Left lobe of liver (tissue), 2 donors: ENCODE measurements at places on chromosomes 11 and 22. TPM values are rescaled to one million over a fixed set of nuclear protein-coding genes. Genes with fewer than 3 reads are reported as not detected.
A peak's percentile ranks its signal among the peaks of the same experiment; 100 is the strongest.

DNA sequence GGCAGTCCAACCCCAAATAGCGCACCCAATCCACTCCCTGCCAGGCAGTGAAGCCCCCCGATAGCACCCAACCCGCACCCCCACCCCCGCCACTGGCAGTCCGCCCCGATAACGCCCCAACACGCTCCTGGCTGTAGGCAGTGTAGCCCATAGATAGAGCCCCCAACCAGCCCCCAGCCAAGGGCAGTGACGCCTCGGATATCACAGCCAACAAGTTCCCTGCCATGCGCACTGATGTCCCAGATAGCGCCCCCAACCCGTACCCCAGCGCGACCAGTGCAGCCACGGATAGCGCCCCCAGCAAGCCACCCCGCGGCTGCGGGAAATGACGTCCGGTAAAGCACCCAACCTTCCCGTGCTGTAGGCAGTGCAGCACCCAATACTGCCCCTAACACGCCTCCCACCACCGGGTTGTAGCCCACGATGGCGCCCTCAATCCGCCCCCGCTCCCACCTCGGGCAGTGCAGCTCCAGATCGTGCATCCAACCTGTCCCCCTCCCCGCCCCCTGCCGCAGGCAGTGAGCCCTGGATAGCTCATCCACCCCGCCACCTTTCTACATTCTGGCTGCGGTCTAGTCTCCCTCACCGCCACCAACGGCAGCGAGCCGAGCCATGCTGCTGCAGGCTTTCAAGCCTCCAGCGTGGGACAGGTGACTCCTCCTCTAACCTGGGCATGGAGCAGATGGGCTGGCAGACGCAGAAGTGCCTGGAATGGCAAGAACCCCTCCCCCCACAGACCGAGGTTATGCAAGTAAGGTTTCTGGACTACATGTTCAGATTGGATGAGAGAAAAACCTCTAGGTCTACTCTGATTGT, 625 bp downstream of the RFPL2 start:
- DNase-seq, result peak; percentile 64

DNA sequence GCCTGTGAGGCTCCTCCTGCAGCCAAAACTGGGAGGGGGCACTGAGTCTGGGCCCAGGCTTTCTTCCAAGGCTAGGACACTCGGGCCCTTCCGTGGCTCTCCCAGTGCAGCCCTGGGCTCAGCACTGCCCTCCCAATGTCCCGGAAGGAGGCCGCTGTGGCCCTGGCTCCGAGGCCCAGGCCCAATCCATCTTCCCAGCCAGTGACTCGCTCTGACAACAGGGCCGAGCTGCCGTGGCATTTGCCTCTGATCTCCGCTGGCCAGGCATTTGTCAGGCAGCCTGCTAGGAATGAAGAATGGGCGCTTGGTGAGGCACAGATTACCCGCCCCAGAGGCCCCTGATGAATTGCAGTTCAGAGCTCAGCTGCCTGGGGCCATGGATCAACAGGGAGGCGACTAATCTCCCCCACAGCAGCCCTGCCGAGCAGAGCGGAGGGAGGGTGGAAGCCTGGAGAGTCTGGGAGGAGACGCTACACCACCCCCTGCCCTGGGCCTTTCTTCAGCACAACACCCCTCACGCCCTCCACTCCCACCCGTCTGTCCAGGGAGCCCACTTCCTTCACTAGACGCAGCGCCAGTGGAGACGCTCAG, 8.3 kb downstream of the FXYD2 start:
- no peak for DNase-seq

GRCh38 chr11:4146070-4146771, 51.6 kb downstream of the RRM1 start:
- DNase-seq, result no peak

DNA sequence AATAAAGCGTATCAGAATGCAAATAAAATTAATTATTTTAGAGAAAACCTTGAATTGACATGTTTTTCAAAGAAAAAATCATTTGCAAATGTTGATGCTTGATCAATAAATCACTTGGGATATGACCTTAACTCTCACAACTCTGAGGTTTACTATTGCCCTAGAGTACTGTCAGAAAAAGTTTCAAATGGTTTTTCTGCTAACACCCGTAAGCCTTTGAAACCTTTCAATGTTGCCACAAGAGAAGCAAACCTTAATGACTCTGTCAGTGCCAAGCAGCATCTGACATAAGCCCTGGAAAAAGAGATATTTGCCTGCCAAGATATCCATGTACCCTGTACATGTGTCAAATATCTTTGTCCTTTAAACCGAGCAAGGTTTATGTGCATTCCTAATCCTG, 384.3 kb upstream of the ARHGAP42 start:
- DNase-seq, result no peak

GRCh38 chr11:118435290-118435892, 901 bp upstream of the KMT2A start:
- peak; percentile 66 for DNase-seq

- no peak for DNase-seq
Observed at GRCh38 chr11:68052137-68052873, 13.5 kb downstream of the TCIRG1 start.

- DNase-seq, result no peak
Observed at GRCh38 chr11:92101920-92102319, 122.7 kb upstream of the FAT3 start.

DNA sequence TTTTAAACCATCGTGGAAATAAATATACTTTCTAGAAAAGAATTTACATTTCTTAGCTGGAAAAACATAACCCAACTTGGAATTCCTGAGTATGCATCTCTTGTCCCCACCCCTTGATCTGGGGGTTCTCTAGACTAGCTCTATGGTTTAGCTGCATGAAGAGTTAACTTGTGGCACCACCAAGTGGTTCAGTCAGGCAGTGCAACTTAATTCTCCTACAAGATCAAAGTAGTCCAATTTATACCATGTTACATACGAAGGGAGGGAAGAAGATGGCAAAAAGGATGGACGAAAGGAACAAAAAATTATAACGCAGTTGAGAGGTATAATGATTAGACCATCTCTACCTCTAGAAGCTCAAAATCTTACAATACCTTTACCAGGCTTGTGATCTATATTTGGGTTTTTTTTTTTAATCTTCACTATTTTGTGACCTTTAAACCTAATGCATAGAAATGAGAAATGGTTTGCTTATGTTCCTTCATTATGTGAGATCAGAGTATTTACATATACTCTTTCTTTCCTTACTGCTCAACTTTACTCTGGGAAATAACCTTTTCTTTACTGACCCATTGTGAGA, 28.5 kb upstream of the ALKBH3 start:
- no peak for DNase-seq

DNA sequence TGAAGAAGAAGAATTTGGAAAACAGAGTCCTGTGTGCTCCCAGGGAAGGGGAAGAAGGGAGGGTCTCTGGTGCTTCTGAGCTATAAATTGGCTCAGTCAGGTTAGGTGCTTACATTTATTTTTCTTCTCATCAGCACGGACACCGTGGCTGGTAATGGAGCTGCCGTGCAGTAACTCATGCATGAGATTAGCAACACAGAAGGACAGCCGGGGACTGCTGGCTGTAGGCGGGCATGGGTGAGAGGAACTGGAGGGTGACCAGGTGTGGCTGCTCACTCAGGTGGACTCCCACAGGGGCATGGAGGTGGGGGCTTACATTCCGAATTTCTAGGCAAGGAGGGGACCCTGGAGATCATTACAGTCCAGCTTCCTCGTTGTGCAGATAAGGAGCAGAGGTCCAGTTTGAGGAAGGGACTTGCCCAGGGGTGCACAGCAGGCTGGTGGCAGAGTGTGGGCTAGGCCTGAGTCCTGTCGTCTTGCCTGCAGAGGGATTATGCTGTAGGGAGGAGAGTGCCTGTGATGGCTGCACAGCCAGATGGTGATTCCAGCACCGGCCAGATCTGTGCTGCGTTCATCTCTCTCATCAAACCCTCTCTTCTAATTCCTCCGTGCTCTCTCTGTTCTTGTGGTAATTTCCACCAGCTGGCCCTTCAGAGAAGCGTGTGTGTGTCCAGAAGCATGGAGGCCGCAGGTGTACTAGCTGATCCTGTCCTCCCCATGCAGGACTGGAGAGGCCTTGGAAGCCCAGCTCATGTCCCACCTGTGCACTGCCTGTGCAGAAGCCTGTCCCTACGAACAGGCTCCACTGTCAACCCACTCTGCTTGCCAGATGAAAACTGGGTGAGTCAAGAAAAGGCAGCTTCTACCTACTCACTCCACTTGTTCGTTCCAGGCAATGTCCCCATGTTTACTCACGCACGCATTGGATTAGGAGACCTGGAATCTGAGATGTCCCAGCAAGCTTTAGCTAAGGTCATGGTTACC, 78.9 kb downstream of the NTM start:
- DNase-seq, result no peak

- no peak for DNase-seq
Observed at GRCh38 chr11:92707173-92707619, 262.3 kb upstream of the MTNR1B start.

Gene PNPLA3
- total RNA-seq, result 72.1 TPM

Gene SLC43A3
- total RNA-seq, result 127 TPM

Gene ACAD8
- 25.7 TPM for total RNA-seq

Gene PMM1
- 51.8 TPM for total RNA-seq

Gene SF3B2
- 79.6 TPM for total RNA-seq

Gene C11orf65
- total RNA-seq, result 0.70 TPM
